ENCODE measurements at places on chromosomes 6 and 20. TPM values are rescaled to one million over a fixed set of nuclear protein-coding genes. Genes with fewer than 3 reads are reported as not detected.
A peak's percentile ranks its signal among the peaks of the same experiment; 100 is the strongest.

Gene SLC25A27
- total RNA-seq = not detected

Gene CFB
- total RNA-seq = 0.29 TPM

DNA sequence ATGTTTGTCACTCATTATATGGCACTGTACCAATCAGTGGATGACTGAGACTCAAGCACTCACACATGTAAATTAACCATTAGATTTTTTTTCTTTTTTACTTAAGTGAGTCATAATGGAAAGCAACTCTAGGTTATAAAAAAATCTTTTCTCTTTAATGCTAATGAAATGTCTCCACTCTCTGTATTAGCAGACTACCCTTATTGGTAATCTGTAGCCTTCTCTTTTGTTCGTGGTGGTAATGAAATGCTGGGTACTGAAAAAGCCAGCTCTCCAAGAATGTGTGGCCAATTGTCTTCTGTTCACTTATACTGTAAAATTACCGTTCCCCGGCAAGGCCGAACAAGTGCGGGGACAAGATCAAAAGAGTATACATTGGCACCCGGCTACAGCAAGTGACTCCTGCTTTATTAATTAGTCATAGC, 69.0 kb downstream of the AFG1L start:
- no peak for DNase-seq

- DNase-seq = no peak
Observed at GRCh38 chr20:16459019-16459700, 114.1 kb downstream of the KIF16B start.

GRCh38 chr6:97049253-97050011, 124.9 kb downstream of the KLHL32 start:
- DNase-seq = no peak

- peak; percentile 9 for DNase-seq
Observed at GRCh38 chr6:132780770-132781371, 17.6 kb downstream of the SLC18B1 start.

DNA sequence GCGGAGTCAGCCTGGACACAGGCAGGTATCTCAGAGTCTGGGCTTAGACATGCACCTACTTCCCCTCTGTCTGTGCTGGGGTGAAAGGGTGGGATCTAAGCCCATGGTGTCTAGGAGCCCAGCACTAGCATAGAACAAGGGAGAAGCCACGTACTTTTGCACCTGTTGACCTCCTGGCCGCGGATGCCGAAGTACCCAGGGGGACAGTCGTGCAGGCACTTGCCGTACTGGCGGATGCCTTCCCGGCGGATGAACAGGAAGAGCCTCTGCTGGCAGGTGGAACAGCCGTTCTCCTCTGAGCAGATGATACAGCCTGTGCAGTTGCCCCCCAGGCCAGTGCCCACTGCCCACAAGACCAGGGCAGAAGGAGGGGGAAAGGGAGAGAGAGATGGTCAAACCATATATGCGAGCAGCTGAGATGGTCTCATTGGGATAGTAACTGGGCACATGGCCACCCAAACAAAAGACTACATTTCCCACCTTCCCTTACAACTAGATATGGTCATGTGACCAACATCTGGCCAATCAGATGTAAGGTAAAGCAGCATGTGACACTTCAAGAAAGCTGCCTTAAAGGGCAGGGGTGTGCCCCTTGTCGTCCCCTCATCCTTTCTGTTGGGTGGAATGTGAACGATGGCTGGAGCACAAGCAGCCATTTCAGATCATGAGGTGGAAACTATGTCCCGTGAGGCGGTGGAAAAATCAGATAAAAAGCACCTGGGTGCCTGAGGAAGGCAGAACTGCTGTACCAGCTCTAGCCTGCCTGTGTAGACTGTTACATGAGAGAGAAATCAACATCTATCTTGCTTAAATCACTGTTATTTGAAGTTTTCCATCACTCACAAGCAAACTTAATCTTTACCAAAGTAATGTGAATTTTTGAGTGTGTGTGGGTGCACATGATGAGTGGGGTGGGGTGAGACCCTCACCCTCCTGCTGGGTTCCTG, 34.0 kb downstream of the RSPO4 start:
- peak; percentile 9 for DNase-seq

DNA sequence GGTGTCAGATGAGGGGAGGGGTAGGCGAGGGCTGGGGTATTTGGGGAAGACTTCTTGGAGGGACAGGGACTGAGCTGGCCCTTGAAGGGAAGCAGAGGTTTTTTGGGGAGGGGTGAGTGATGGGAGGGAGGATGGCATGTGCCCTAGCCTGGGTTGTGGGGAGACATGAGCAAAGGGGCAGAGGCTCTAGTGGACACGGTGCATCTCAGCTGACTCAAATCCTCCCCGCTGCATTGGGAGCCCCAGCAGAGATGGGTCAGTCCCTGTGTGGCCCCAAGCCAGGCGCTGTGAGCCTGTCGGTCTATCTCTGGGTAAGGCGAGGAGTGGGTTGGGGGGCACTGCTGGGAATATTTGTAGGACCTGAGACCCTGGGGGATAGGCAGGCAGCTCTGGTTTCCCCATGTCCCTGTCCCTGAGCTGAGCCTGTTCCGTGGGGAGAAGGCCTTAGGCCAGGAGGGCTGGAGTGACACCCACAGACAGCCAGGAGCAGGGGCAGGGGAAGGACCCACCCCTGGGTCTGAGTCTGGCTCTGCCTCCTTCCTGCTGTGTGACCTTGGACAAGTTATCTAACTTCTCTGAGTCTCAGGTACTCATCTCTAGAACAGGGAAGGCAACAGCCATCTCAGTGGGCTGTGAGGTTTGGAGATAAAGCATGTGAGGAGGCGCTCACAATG, 36.0 kb downstream of the SPDEF start:
- no peak for DNase-seq

DNA sequence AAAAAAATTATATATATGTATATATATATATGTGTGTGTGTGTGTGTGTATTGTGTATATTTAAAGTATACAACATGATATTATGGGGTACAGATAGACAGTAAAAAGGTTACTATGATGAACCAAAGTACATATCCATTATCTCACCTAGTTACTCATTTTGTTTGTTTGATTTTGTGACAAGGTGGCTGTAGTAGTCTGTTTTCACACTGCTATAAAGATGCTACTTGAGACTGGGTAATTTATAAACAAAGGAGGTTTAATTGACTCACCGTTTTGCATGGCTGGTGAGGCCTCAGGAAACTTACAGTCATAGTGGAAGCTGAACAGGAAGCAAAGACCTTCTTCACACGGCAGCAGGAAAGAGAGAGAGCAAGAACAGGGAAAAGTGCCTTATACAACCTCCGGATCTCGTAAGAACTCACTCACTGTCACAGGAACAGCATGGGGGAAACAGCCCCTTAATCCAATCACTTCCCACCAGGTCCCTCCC, 30.2 kb upstream of the DACT2 start:
- no peak for DNase-seq

GRCh38 chr6:11532097-11532496, 5.5 kb upstream of the TMEM170B start:
- no peak for DNase-seq

GRCh38 chr20:31570735-31571617, 34.1 kb upstream of the ID1 start:
- peak; percentile 70 for DNase-seq

- peak; percentile 64 for DNase-seq
Observed at GRCh38 chr6:116424001-116424400, 37.2 kb upstream of the CALHM6 start.

Measured in HFFc6 (cell line).